ENCODE measurements at places on chromosomes 11 and 22. TPM values are rescaled to one million over a fixed set of nuclear protein-coding genes. Genes with fewer than 3 reads are reported as not detected.

The MYBPC3 gene
- not detected for total RNA-seq

The GAB4 gene
- not detected for total RNA-seq

The EFCAB6 gene
- total RNA-seq: 8.3 TPM

The RGL4 gene
- total RNA-seq: not detected

The FAR1 gene
- 90.2 TPM for total RNA-seq

The EIF3D gene
- 200 TPM for total RNA-seq

The FXYD6 gene
- total RNA-seq: 107 TPM

The SELENOH gene
- 48.5 TPM for total RNA-seq

The MRPL23 gene
- total RNA-seq: 20.1 TPM

The PNPLA5 gene
- not detected for total RNA-seq

The SLC35C1 gene
- 5.3 TPM for total RNA-seq

The TRMT112 gene
- total RNA-seq: 81.9 TPM

The ARRB1 gene
- total RNA-seq: 55.4 TPM

The HTR3B gene
- total RNA-seq: 0.31 TPM

GRCh38 chr11:63738720-63739360 is 29.7 kb downstream of the ZFTA start:
- no peak for DNase-seq

- DNase-seq: no peak
Measured at GRCh38 chr11:77353131-77353530, 51.6 kb upstream of the GDPD4 start.

GRCh38 chr11:129950101-129951091 is 52.2 kb downstream of the PRDM10 start:
- DNase-seq: peak; percentile 22

DNA sequence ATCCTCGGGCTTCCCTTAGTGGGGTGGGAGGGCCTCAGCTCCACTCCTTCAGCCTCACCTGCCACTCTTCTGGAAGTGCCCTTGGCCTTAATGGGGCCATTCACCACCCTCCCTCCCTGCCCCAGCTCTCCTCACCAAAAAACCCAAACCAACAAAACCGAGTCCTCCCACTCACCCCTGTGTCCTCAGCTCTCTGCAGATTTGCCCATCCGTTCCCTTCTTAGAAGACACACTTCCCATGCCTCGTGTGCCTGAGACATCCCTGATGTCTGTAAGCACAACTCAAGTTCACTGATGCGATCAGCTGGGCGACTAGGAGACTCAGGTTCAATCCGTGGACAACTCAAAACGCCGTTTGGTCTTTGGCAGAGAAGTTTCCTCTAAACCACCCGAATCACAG is 839.2 kb downstream of the TBC1D22A start:
- DNase-seq: no peak

DNA sequence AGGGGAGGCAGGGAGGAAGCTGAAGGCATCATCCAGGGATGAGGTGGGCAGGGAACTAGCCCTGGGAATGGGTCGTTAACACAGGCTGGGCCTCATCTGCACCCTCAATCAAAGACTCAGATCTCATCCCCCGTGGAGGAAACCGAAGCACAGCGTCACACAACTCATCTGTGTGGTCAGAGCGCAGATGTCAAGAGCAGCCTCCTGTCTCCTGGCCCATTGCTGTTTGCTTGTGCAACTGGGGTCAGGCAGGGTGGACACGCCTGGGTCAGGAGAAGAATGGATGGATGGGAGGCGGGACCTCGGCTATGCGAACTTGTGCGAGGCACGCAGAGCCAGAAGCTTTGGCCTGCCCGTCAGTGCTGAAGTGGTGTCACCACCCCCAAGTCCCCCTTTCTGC is 218.1 kb downstream of the CEP164 start:
- DNase-seq: no peak

- no peak for DNase-seq
Measured at GRCh38 chr11:76781807-76782530, 1.2 kb upstream of the TSKU start.

- DNase-seq: no peak
Measured at GRCh38 chr22:24512043-24512442, 16.9 kb downstream of the UPB1 start.

DNA sequence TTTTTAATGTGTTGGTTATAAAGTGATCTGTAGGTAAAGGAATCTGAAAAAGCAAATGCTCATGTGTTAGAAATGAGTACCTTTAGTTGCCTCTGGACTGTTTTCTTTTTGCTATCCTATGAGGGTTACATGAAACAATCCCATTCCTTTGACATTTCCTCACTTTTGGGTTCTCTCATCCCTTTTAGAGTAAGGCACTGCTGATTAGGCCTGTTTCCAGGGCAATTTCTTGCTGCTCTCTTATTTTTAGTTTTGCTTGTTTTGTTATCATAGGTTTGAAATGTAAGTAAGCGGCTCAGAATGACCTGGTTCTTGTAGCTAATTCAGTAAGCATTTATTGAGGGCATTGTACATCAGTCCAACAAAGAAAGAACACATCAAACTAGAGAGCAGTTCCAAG is 138.9 kb downstream of the DDX10 start:
- no peak for DNase-seq

DNA sequence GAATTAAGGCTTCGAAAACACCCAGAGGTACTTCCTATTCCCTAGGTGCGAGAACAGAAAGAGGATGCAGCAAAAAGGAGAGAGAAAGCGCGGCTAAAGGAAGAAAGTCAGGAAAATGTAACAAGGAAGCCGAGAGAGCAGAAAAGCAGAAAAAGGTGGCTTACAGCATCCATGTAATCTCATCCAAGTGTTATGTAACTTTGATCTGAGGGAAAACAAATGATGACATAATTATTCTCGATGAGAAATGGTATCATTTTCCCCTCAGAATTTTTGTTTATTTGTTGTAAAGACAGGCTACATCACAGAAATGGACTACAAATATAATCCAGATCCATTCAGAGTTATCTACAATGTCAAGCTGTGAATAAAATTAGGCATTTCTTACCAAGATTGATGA is 69.1 kb upstream of the APOA1 start:
- no peak for DNase-seq

- DNase-seq: no peak
Measured at GRCh38 chr22:41725510-41726110, 26.3 kb downstream of the MEI1 start.

DNA sequence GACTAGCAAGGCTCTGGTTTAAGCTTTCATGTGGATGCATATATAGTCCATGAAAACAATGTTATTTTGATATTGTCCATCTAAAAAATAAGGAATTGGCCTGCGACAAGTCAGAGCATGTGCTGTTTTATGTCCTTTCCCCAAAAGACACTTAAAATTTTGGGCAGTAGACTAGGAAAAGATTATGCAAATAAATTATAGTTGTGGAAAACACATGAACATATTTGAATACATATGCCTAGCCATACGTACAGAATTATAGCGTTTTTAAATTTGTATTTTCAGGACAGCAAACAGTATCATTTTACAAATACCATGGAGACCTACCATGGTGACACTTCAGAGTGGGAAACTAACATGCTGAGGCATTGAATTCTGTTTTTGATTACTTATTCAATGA is 113.8 kb upstream of the SLC5A12 start:
- DNase-seq: no peak

- no peak for DNase-seq
Measured at GRCh38 chr11:131186629-131187101, 183.8 kb upstream of the NTM start.

DNA sequence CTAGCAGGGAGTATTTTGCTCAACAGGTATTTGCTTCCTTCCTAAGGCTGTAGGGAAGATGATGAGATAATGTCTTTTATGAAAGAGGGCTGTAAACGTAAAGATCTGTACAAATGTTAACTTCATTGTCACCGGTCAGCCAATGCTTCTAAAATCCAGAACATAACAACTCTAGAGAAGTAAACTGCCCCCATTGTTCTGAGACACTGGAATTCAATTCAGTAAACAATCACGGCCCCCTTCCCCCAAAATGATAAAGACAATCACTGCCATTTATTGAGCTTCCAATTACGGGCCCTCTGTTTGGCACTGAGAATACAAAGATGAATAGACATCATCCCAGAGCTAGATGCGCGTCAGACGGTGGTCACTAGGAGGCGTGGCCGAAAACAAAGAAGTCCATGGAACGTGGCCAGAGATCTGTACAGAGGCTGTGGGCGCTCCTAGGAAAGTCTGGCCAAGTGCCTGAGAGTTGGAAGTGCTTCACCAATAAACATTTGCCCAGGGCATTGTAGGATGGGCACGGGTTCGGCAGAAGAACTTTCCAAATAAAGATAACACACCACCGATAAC is 576 bp downstream of the TMEM258 start:
- DNase-seq: peak; percentile 75

GRCh38 chr11:21412652-21413383 is 743.4 kb downstream of the NELL1 start:
- no peak for DNase-seq

GRCh38 chr11:79352349-79352703 is 88.5 kb downstream of the TENM4 start:
- DNase-seq: no peak

DNA sequence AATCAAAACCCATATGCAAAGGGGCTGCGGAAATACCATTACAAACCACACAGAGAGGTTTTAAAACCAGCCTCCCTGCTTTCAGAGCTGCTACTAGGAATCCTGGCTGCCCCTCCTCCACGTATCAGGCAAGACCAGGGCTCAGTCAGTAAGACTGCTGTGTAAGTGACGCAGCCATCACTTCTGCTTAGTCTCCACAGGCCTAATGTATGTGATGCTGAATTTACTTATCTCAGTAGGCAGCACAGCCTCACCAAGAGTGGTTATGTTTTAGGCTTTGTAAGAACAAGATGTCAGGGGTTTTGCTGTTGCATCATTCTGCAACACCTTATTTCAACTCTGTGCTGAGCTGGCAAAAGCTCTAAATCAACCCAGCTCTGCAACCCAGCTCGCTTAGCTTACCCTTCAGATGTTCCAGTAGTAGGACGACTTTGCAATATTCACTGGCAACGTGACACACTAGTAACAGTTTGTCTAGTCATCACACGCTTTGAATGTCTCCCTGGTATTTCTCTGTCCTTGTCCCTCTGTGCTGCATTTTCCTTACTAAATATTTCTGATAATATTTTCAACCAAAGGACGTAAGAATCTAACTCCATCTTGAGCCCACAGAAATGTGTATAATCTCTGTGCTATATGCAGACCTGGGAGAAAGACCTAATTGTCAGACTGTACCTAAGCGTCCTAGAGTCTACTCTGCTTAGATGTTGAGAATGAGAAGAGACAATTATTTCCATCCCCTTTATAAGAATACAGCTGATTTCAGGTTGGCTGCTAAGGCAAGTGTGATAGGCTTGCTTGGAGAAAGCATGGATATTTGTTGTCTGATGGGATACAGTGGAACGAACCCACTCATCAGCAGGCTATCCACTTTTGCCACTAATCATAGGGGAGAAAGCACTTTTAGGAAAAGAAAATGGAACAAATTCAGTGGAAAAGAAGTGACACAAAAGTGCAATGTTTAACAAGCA is 72.2 kb downstream of the LARGE2 start:
- no peak for DNase-seq

- DNase-seq: no peak
Measured at GRCh38 chr11:579830-580601, 3.7 kb downstream of the PHRF1 start.

DNA sequence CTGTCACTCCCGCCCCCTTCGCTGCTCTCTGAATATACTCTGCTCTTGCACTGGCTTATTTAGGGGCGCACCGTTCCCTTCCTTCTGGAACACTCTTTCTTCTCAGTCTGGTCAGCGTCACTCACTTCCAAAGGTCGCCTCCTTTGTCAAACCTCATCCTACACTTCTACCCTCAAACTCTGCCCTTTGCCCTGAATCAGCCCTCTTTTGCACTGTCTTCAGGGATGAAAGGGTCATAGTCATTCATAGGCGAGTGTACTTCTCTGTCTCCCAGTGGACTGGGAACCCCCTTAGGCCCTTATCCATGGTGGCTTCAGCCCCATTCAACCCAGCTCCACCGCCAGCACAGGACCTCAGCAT is 15.4 kb downstream of the MOGAT2 start:
- DNase-seq: no peak

- peak; percentile 83 for DNase-seq
Measured at GRCh38 chr11:66418168-66418985, 2.5 kb upstream of the NPAS4 start.

DNA sequence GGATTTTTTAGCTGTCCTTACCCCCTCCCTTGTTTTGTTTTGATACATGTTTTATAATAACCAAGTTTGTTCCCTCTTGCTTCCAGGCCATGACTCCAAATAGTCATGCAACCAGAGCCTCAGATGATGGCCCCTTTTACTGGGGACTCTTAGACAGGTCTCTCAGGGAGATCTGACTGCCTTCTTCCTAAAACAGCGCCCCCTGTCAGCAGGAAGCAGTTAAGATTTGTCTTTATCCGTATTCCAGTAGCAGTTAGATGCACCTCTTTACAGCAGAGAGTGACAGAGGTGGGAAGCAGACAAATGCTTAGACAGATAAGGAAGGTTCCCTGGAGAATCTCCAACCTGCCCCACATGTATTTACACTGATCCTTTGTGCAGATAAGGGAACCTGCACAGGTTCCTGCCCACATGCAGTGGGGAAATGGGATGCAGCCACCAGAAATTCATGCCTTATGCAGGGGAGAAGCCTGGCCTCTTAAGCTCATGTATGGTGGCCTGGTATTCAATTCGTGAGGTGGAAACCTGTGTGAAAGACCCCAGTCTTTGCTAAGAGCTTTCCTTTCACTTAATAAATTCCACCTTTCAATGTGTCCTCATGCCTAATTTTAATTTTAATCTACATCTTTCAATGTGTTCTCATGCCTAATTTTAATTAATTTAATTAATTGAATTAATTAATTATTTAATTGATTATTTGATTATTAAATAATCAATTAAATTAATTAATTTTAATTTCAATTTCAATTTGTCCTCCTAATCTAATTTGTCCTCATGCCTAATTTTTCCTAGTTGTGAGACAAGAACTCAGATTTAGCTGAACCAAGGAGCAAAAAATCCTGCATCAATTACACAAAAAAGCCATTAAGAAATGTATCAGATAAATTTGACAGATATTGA is 11.5 kb upstream of the GLYAT start:
- DNase-seq: no peak

DNA sequence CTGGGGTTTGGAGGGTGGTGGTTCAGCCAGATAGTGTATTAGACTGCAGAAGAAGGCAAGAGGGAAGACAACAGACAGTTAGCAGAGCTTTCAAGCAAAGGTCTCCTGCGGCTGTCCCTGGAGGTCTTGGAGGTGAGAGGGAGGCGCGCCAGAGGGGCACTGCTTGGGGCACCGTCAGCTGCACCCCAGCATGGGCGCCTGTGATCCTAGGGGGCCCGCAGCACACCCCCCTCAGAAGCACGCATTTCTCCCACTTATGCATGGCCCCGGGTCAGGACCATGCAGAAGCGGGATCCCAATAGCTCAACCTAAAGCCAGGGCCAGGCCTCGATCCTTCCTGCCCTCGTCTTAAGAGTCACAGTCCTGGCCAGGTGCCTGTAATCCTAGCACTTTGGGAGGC is 26.5 kb downstream of the FGF4 start:
- no peak for DNase-seq

- DNase-seq: no peak
Measured at GRCh38 chr11:115282923-115283322, 221.3 kb downstream of the CADM1 start.

GRCh38 chr11:106391771-106392420 is 314.4 kb downstream of the AASDHPPT start:
- no peak for DNase-seq

GRCh38 chr22:49779853-49780697 is 47.6 kb downstream of the BRD1 start:
- no peak for DNase-seq
